ENCODE measurements at places on chromosomes 5 and 9.

- DNase-seq: no peak
Measured at GRCh38 chr9:131062969-131063368, 33.4 kb upstream of the AIF1L start.

GRCh38 chr5:77086368-77086688 is 757 bp downstream of the ZBED3 start:
- DNase-seq: no peak

GRCh38 chr9:16904655-16905054 is 34.2 kb upstream of the BNC2 start:
- no peak for DNase-seq

DNA sequence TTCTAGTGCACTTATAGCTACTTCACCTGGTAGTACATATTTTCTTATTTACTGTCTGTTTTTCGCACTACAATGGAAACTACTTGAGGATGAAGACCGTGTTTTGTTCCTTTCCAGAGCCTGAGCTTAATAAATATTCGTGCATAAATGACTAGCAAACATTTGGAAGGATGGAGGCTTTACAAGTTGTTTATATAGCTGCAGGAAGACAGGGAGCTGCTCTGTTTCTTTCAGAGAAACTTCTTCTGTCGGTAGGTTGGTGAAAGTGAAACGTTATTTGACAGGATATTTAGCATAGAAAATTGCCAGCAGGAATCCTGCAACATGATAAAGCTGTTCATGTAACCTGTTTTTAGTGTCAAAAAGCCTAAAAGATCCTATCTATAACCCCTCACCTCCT is 210.6 kb downstream of the PCSK5 start:
- no peak for DNase-seq

DNA sequence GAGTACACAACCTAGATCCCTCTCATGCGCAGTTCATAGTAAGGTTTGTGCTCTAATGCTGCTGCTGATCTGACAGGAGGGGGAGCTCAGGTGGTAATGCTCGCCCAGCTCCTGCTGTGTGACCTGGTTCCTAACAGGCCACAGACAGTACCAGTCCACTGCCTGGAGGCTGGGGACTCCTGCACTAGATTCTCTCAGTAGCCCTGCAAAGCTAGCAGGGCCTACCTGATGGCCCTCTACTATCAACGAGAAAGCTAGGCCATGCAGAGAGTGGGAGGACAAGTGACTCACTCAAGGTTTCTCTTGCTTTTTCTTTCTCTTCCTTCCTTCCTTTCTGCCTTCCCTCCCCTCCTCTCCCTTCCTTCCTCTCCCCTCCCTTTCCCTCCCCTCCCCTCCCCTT is 55.1 kb upstream of the TEX48 start:
- DNase-seq: no peak

DNA sequence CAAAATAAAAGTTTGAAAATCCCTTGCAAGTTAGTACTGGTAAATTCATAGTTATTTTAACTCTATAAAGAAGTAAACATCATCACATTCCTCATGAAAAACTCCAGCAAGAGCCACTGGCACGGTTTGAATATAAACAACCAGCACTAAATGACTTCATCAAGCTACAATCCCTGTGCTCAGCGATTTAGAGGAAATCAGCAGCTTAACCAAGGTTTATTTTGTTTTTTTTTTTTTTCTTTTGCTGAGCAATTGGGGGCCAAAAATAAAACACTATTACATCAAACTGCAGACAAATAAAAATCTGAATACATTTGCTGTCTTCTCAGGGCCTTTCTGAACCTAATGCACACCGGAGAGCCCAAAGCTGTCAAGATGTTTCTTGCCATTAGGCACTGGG is 106.2 kb upstream of the SLC24A2 start:
- no peak for DNase-seq

DNA sequence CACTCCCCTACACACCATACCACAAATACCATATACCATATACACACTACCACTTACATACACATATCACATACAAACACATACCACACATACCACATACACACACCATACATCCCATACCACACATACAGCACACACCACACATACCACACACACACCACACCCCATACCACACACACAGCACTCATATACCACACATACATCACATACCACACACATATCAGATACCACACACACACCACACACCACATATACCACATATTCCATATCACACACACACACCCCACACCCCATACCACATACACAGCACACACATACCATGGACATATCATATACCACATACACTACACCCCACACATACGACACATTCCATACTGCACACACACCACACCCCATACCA is 276.6 kb downstream of the GADD45G start:
- no peak for DNase-seq

GRCh38 chr5:15487228-15487627 is 12.8 kb upstream of the FBXL7 start:
- DNase-seq: no peak

- no peak for DNase-seq
Measured at GRCh38 chr9:119451426-119451825, 82.2 kb upstream of the BRINP1 start.

- no peak for DNase-seq
Measured at GRCh38 chr5:122846051-122846550, 688 bp downstream of the SNX24 start.

GRCh38 chr5:181265092-181265671 is 4.2 kb upstream of the TRIM52 start:
- no peak for DNase-seq

DNA sequence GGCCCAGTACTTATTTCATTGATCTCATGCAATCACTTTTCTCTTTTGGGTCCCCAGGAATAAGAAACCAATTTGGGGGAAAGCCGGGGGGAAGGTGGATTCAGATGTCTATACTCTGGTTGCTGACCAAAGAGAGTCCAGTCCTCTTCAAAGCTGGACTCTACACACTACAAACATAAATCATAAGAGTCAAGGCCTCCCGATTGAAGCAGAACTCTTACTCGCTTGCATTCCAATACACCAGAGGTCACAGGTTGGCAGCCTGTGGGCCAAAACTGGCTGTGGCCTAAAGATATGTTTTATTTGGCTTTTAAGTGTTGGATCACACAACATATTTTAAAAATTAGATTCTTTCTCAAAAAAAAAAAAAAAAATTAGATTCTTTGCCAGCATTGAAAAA is 311.4 kb upstream of the MSX2 start:
- no peak for DNase-seq

DNA sequence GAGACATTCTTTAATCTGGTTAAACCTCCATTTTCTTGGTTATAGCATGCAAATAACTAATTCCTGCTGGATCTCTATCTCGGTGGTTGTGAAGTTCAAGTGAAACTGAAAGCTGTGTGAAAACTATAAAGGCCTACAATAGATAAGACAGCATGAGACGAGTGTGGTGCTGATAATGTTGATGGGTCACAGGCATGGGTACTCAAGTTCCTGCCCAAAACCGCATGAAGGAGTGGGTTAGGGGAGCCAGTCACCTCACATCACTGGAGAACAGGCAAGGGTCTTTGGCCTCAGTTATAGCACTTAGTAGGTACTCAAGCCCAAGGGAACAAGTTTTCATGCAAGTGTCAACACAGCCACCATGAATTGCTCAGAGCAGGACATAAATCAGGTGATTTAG is 16.7 kb downstream of the HMHB1 start:
- DNase-seq: no peak

- no peak for DNase-seq
Measured at GRCh38 chr5:74026310-74026709, 400.3 kb downstream of the ARHGEF28 start.

DNA sequence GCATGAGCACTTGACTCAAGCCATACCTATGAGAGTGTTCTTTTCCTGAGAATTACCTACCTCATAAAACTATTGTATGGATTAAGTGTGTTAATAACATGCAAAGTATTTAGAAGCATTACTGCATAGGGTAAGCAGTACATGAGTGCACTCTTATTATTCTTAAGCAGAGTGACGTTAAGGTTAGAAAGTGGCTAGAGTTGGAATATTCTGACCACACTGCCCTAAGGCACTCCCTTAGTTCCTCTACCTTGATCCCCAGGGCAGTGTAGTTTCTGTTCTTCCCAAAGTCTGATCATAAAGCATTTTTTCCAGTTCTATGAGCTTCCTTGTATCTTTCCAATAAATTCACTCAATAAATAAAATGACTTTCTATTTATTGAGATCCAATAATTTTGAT is 189.2 kb downstream of the PCSK1 start:
- DNase-seq: no peak

DNA sequence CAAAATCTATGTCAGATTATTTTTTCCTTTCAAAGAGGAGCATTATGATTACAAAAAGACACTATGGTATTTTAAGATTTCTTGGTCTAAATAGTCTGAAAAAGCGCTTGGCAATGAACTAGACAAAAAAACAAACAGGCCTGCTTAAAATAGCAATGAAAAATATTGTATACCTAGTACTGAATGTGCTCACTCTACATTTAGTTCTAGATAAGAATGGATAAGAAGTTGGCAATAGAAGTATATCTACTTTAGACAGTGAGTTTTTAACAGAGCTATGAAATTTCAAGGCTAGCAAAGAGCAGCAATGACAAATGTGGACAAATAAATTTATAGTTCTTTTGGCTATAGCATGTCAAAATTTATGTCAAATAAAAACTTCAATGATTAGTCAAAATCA is 26.2 kb downstream of the GIN1 start:
- no peak for DNase-seq

- no peak for DNase-seq
Measured at GRCh38 chr5:82657033-82657699, 379.0 kb upstream of the RPS23 start.

GRCh38 chr5:143054480-143054941 is 284.3 kb downstream of the ARHGAP26 start:
- DNase-seq: no peak

DNA sequence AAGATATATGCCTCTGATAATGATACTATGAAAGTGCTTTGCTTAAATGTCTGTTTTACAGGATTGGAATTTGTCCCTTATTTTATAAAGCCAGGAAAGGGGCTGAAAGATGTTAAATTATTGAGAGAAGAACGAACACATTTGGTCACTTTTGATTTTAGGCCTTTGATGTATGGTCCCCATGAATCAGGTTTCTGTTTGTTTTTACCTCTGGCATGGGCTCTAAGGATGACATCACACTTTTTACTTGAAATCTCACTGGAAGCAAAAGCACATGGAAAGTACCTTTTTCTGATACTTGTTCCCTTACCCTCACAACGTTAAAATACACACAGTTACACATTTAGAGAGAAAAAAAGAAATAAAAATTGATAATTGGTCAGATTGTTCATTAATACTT is 6.9 kb downstream of the OTULIN start:
- no peak for DNase-seq

DNA sequence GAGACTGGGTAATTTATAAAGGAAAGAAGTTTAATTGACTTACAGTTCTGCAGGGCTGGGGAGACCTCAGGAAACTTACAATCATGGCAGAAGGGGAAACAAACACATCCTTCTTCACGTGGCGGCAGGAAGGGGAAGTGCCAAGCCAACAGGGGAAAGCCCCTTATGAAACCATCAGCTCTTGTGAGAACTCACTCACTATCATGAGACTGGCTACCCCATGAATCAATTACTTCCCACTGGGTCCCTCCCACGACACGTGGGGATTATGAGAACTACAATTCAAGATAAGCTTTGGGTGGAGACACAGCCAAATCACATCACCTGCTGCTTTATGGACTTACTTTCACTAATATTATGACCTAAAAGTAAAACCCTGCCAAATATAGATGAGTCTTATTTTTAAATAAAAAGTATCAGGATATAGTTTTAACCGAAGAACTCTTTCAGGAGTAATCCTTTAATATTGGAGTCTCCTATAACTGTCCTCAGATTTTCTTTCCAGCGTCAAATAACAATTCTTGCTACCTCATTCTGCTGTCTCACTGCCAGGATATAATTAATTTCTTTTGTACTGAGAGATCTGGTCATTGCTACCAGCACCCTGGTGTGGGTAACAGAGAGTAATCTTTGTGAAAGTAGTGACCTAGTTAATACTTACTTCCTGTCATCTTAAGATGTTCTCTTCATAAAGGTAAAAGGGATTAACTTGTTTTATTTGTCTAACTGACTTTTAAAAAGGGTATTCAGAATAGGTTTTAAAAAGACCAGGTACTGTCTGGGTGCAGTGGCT is 68.6 kb downstream of the NLN start:
- DNase-seq: no peak

GRCh38 chr5:75551471-75551870 is 39.8 kb downstream of the POLK start:
- DNase-seq: no peak

DNA sequence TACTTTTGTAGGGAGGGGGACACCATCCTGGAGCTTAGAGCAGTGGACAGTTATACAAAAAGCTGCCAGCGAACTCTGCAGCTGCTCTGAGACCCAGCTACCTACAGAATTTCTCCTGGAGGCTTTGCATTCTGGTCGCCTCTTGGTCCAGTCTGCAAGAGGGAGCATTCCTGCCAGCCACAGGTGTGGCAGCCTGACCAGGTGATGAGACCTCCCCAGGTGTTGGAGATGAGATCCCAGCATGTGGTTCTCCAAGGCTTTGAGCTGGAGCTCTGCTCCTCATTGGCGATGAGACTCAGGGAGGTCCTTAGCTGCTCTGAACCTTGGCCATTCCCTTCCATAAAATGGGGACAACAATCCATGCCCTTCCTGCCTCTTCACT is 69.3 kb downstream of the RGS3 start:
- DNase-seq: no peak

DNA sequence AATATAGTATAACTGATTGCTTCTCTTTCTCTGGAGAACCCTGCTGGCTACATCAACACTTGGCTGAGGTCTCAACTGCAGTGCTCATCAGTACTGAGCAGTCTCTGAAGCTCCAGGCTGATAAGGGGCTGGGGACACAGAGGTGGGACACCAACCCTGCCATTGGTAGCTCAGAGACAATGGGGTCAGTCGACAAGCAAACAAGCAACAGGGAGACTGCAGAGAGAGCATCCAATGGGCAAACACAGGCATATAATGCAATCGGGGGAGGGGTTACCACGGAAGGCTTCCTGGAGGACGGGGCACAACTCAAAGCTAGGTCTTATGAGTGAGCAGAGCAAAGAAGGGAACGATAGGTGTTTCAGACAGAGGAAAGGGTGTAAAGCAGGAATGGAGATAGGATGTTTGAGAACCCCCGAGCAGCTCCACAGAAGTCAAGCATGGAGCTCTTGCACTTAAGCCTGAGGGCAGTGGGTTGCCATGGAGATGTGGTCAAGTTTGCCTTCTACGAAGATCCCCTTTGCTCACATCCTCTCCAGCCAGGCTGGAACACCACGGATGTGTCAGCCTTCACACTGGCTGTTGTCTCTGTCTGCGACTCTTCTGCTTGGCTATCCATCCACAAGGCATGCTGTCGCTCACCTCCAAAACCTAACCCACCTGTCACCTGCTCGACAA is 21.5 kb upstream of the AKNA start:
- DNase-seq: no peak

DNA sequence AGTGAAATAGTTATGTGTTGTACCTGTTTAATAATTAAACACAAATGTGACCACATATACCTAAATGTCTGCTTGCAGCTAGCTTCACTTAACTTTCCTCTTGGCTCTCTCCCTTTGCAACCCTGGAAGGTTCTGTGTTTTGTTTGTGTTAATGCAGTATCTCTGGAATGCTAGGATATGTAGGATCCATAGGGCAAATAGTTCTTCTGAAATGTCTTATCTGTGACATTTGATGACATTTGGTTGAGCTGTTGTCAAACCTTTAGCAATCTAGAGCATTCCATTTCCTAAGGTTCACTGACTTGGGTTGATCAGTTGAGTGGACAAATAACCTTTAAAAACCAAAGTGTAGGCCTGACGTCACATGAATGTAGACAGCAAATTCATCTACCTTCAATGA is 21.8 kb downstream of the CTNNA1 start:
- no peak for DNase-seq

Data from activated naive CD8-positive, alpha-beta T cell treated with anti-CD3 and anti-CD28 coated beads, Interleukin-2, amount 50 U/mL, for 16 hours (primary cell).